ENCODE measurements at places on chromosomes 2 and 18.

DNA sequence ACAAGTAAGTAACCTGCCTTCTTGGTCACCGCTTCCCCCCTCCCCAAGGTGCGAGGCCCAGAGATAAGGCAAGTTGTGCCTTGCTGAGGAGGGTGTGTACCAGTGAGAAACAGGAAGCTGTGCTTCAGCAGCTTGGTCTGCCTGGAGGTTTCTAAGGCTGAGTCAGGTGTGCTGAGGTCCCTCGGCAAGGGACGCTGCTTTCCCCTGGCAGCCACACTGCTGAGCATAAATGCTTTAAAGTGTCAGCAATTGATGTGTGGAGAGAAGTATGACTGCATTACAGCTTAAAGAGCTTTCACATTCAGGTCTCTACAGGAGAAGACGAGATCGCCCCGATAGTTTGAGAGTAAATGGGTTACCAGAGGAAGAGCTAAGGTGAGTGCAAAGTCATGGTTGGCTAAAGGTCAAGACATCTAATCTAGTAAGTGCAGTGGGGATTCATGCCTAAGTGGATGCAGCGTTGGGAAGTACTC, 86.9 kb downstream of the LIMS1 start:
- DNase-seq, result peak; percentile 86

GRCh38 chr18:28735731-28736130, 558.8 kb upstream of the CDH2 start:
- peak; percentile 97 for DNase-seq

DNA sequence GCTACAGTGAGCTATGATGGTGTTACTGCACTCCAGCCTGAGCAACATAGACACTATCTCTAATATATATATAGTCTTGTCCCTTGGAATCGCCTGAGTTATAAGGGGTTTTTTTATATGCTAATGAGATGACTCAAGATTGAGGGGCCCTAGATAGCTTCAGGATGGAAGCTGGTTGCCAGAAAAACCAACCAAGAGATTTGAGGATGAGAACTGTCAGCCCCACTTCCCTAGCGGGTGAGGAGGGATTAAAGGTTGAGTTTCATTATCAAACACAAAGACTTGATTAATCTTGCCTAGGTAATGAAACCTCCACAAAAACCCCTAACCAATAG, 12.6 kb upstream of the GALM start:
- no peak for DNase-seq

DNA sequence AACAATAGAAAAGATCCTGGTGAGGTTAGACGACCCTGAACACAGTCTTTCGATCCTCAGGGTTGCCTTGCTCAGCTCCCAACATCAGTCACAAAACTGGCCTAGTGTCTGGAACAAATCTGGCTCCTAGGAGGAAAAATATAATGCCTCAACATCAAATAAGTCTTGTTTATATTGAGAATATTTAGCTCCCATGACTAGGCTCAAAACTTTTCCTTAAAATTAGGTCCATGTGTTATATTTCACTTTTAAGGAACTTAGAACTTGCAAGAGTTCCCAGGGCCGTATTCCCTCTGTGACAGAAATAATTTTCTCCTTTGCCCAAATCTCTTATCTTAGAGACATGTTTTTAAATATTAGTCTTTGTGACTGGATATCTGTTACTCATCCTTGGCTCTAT, 819.7 kb upstream of the ZEB2 start:
- no peak for DNase-seq

DNA sequence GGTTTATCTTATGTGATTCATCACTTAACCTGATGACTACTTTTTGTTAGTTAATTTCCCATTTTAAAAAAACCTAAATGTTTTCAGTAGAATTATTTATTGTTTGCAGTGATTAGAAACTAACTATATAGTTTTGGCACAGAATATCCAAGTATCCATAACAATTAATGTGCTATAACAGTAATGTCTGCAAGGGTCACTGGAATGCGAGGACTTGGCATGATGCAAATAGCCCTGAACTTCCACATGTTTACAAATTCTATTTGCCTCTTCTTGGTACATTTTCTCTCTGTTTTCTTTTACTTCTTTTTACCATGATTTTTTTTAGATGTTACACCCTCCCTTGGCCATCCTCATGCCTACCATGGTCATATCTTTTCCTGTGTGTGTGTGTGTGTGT, 49.3 kb upstream of the GALNT3 start:
- no peak for DNase-seq

- DNase-seq, result no peak
Measured at GRCh38 chr18:2612996-2613395, 41.6 kb downstream of the NDC80 start.

DNA sequence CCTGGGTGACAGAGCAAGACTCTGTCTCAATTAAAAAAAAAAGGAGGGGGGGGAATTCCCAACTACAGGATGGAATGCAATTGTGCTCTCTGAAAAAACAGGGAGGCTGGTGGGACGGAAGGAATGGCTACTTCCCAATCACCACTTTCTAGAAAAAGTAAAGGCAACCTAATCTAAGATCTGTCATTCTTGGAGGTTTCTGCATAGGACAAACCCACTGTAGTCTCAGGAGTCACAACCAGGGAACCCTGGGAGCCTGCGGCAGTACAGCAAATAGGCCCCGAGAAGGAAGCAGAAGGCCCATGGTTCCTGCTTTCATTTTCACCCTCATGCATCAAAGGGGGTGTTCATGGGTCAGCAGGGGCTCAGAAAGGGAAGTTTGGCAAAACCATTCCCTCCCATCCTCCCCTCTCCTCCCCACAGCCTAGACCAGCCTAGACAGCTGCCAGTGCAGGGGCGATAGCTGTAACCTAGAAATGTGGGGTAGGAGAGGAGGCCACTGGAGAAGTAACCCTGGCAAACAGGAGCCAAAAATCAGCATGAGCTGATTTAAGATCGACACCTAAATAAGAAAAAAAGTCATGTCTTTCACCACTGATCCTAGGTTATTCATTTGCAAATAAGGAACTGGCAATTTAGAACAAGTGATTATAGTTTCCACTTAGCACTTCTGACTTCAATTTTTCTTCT, 48.0 kb downstream of the TRABD2A start:
- DNase-seq, result no peak

DNA sequence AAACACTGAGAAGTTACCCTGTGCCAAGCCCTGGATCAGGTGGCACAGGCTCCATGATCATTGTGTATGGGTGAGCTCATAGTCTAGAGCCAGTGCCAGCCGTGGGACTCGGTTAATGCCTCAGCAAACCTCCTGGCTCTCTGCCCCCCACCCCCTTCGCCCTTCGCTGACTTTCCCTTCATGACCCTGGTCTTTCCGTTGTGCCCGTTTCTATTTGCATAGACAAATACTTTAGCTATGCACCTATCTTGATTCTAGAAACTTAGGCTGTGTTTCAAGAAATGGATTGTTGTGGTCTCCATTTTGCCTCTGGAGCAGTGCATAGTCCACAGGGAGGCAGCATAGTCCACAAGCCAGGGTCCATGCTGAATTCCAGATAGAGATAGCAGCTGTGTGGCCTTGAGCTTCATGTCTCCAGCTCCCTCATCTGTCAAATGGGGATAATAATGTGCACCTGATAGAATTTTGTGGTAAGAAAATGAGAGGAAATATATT, 44.8 kb upstream of the KDM3A start:
- no peak for DNase-seq

GRCh38 chr18:13501891-13502290, 224.5 kb downstream of the FAM210A start:
- DNase-seq, result no peak

DNA sequence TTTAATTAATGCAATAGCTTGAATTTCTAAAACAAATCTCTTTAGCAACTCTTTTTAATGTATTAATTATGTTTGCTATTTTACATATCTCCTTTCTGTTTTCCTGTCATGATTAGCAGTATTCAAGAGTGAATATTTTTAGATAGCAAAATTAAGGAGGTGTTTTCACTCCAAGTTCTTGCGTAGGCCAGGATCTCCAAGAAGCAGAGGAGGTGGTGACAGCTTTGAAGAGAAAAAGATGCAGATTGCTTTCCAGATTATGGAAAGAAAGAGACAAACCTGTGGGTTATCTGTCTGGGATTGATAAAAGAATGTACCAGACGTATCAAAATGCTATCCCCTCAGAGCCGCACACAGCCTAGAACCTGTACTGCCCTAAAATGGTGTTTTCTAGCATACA, 163.5 kb upstream of the FAM98A start:
- DNase-seq, result no peak

GRCh38 chr2:217746808-217747207, 256.0 kb downstream of the TNS1 start:
- no peak for DNase-seq

- peak; percentile 19 for DNase-seq
Measured at GRCh38 chr2:65491381-65491905, 59.0 kb upstream of the SPRED2 start.

DNA sequence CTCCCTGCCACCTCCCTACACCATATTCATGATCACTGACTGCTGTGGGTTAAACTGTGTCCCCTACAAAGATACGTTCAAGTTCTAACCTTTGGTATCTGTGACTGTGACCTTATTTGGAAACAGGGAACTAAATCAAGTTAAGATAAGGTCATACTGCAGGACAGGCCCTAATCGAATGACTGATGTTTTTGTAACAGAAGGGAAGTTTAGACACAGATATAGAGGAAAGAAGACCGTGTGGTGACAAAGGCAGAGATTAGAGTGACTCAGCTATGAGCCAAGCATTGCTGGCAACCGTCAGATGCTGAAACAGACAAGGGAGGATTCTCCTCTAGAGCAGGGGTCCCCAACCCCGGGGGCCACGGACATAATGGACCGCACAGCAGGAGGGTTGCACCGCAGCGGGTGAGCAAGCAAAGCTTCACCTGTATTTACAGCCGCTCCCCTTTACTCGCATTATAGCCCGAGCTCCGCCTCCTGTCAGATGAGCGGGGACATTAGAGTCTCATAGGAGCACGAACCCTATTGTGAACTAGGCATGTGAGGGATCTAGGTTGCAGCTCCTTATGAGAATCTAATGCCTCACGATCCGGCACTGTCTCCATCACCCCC, 28.9 kb upstream of the RNF152 start:
- peak; percentile 2 for DNase-seq

DNA sequence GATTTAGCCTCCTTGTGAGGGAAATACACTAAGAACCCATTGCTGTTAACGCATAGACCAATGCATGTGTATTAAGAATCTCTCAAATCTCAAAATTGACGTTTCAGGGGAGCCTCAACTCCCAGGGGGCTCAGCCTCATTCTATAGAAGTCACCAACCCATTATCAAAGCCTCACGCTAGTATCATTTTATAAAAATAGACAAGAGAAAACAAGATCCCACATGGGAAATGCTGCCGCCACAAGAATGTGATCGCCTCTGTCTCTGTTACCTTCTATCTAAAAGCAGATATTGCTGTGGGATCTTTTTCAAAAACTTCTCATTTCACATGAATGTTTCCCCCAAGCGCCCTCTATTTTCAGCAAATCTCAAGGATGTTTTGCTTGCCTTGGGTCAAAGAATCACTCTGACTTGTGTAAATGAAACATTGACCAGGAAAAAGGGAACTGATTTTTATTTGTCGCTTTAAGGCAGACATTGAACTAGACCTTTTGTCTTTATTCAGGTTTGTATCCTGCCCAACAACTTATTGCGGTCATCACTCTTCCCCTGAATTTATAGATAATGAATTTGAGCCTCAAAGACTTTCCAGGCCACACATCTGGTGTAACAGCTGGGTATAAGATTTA, 679.0 kb upstream of the ID2 start:
- DNase-seq, result no peak

- no peak for DNase-seq
Measured at GRCh38 chr18:8253944-8254343, 355.3 kb upstream of the RAB12 start.

GRCh38 chr2:4139731-4140130, 436.4 kb downstream of the DCDC2C start:
- DNase-seq, result no peak

DNA sequence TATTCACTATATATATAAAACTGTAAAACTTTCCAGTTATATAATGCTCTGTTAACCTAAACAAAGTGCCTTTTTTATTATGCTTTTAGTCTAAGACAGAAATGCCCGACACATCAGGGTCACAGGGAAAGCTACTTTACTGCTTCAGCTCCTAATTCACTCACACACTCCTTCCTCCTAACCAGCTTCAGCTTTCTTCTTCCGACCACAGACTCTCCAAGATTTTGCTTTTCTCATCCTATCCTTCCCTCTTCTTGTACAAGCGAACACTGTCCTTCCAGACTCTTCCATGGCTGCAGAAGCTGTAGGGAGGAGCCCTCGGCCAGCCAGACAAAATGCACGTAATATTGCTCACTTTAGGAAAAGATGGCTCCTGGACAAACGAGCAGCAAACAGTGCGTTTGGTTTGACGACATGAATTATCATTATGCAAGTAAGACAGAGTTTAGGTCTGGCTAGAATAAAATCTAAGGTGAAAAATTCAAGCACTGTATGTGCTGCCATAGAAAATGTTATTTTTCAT, 47.5 kb upstream of the HNRNPA3 start:
- DNase-seq, result peak; percentile 37

DNA sequence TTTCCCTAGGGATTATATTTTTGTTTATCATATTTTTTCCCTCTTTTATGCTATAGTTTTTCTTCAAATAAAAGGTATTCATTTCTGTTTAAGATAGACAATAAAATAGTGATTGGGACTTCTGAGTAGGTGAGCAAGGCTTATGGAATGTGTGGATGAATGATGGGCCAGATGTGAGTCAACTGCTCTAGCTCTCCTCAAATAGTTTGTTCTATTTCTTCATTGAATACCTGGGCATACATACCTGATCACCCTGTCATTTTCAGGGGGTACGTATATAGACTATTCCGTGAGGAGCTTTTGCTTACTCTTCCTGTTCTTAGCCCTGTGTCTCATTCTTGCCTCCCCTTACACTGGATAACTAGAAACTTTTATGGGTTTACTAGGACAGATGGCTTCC, 41.9 kb downstream of the BABAM2 start:
- peak; percentile 56 for DNase-seq

DNA sequence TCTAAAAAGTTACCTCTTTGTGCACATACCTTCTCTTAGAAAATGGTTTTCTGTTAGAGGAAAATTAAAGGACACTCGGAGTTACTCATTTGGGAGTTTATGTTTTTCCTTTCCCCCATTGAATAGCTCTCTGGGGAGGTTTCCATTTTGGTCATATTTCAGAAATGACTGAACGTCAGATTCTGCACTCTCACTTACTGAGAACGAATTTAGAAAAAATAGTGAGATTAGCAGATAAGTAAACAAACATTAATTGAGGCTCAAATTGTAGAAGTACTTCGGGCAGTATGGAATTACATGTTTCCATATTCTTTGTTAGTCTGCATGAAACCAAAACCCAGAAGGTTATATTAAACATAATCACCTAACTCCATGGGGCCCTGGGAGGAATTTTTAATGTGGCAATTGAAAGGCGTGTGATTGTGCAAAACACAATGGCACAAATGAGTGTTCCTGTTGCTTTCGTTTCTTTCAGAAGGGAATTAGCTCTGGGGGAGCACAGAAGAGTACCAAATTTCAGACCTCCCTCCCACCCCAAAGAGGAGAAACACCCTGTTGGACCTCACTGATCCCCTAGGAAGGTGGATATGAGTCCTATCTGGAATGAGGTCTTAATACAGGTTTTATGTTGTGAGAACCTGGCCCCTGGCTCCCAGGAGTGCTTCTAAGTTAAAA, 212.3 kb downstream of the BCL2 start:
- no peak for DNase-seq
